CD8-positive, alpha-beta memory T cell (primary cell): ENCODE measurements at places on chromosomes 13 and 19. TPM values are rescaled to one million over a fixed set of nuclear protein-coding genes. Genes with fewer than 3 reads are reported as not detected.

- no peaks in the 10 kb centered on the region for H3K27me3 ChIP-seq
- no peak for DNase-seq
- H3K27ac ChIP-seq: no peak overlapping the region
- H3K36me3 ChIP-seq: no peaks in the 10 kb centered on the region
Observed at GRCh38 chr13:31068119-31068423, 93.6 kb downstream of the HSPH1 start.

DNA sequence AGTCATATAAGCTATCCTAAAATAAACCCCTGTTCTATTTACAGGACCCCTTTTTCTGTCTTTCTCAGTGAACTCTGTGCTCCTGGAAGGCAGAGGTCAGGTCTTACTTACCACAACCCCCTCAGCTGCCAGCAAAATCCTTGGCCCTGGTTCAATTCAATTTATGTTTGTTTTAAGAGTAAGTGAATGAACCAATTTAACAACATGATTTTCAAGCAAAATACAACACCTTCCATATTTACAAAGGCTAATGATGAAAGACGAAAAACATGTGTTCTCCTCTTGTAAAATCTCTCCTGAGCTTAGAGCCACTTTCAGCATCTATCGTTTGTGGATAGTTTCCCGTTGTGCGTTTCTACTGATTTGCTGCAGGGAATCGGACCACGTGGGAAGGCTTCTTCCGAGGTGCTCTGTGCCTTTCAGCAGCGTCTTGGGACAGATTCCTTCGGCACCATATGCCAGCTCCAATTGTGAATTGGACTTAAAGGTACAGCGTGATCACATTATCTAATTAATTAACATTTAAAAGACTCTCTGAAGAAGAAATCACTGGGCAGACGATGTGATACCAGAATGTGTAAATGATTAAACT is 411.7 kb downstream of the IRS2 start:
- no peak overlapping the region for H3K4me3 ChIP-seq
- H3K36me3 ChIP-seq: no peaks in the 10 kb centered on the region
- no peak overlapping the region for H3K27ac ChIP-seq
- DNase-seq: no peak
- no peaks in the 10 kb centered on the region for H3K27me3 ChIP-seq

The COX6B2 gene
- total RNA-seq: not detected

GRCh38 chr13:28754698-28755545 is 36.2 kb upstream of the SLC46A3 start:
- peaks cover 12% of the 10 kb centered on the region for H3K4me1 ChIP-seq
- H3K27ac ChIP-seq: peak overlapping the region; percentile 27
- peak overlapping the region; percentile 11 for H3K4me3 ChIP-seq
- no peaks in the 10 kb centered on the region for H3K36me3 ChIP-seq
- H3K27me3 ChIP-seq: no peaks in the 10 kb centered on the region
- DNase-seq: no peak

The KLHL1 gene
- not detected for total RNA-seq

The ZNF234 gene
- 9.5 TPM for total RNA-seq

DNA sequence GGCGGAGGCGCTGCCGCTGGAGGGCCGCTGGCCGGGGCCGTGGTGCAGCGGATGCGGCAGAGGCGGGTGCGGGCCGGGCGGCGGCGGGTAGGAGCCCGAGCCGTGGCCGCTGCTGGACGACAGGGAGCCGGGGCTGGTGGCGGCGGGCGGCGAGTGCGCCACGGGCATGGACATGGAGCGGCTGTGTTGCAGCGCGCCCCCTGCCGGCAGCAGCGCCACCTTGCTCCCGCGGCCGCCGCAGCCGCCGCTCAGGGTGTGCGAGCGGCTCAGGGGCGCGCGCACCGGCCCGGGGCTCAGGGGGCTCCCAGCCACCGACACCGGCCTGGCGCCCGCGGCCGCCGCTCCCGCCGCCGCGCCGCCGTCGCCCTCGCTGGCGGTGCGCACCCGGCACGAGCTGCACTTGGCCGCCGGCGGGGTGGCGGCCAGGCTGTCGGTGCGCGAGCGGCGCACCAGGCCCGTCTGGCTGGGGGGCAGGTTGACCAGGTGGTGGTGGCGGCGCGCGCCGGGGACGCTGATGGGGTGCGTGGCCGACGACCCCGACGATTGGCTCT is 1.7 kb downstream of the IRS2 start:
- H3K27ac ChIP-seq: no peak overlapping the region
- H3K36me3 ChIP-seq: no peaks in the 10 kb centered on the region
- peak; percentile 70 for DNase-seq
- no peak overlapping the region for H3K4me3 ChIP-seq

GRCh38 chr19:7074705-7075282 is 5.3 kb downstream of the ZNF557 start:
- H3K27me3 ChIP-seq: no peaks in the 10 kb centered on the region
- no peak for DNase-seq
- H3K4me3 ChIP-seq: no peak overlapping the region
- H3K27ac ChIP-seq: no peak overlapping the region

GRCh38 chr19:18869781-18870530 is 26.0 kb downstream of the CERS1 start:
- H3K36me3 ChIP-seq: peaks cover 13% of the 10 kb centered on the region
- no peak for DNase-seq
- no peak overlapping the region for H3K27ac ChIP-seq

DNA sequence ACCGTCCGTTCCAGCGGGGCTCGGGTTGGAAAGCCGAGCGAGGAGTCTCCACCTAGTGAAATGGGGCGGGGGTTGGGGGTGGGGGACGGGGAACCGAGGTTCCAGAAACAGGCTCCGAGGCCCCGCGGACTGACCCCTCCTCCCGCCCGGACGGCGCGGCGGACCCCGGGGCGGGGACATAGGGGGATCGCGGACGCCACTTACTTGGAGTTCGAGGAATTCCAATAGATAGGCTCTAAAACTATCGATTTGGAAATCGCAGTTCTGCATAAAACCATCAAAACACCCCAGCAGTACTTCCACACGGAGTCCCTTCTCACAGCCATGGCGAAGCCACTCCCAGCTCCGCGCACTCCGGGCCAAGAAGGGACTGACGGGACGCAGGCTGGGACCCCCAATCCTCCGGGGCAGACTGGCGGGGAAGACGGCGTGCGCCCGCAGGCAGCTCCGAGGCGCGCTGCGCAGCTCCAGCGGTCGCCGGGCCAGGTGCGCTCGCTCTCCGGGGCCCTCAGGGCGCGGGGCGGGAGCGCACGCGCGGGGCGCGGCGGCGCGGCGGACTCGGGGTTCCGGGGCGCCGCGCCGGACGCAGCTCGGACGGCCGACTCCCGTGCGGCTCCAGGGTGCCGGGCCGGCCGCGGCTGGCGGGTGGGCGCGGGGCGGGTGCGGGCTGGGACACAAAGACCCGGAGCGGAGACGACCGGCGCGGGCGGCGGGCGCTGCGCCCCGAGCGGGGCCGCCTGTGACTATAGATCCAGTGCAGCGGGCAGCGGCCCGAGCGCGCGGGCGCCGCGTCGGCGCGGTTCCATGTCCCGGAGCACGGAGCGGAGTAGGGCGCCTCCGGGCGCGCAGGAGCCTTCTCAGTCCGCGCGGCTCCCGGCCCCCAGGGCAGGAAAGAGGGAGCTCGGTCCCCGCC is 567 bp downstream of the EFNB2 start:
- peaks cover 24% of the 10 kb centered on the region for H3K4me1 ChIP-seq
- no peaks in the 10 kb centered on the region for H3K36me3 ChIP-seq
- peak; percentile 42 for DNase-seq
- peak overlapping the region; percentile 80 for H3K4me3 ChIP-seq
- peaks cover 21% of the 10 kb centered on the region for H3K27me3 ChIP-seq
- no peak overlapping the region for H3K27ac ChIP-seq

GRCh38 chr19:926589-927350 is 935 bp downstream of the ARID3A start:
- H3K4me1 ChIP-seq: peaks cover 11% of the 10 kb centered on the region
- no peaks in the 10 kb centered on the region for H3K27me3 ChIP-seq
- peak overlapping the region; percentile 70 for H3K27ac ChIP-seq
- no peak for DNase-seq

- no peaks in the 10 kb centered on the region for H3K27me3 ChIP-seq
- no peak overlapping the region for H3K27ac ChIP-seq
- no peaks in the 10 kb centered on the region for H3K36me3 ChIP-seq
- no peak for DNase-seq
- H3K4me1 ChIP-seq: no peaks in the 10 kb centered on the region
Observed at GRCh38 chr13:35789335-35790165, 313.1 kb upstream of the MAB21L1 start.

DNA sequence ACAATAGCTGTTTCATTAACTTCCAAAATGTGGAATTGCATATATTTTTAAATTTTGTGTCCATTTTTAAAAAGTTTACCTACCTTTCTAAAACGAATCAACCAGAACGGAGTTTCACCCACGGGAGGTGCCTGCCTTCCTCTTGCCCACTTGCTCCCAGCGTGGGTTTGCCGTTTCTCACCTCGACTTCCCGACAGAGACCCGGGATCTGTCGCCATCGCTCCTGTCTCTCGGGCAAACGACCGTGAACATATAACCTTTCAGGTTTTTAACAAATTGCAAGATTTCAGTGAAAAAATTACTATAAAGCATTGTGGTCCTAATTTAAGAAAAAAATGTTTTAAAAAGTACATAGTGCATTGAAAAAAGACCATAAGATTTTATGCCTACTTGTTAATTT is 4.2 kb downstream of the TMEM255B start:
- H3K4me3 ChIP-seq: no peak overlapping the region
- H3K4me1 ChIP-seq: peaks cover 14% of the 10 kb centered on the region
- H3K27ac ChIP-seq: no peak overlapping the region
- DNase-seq: no peak
- H3K27me3 ChIP-seq: peaks cover 38% of the 10 kb centered on the region
- H3K36me3 ChIP-seq: no peaks in the 10 kb centered on the region

- H3K27ac ChIP-seq: no peak overlapping the region
- no peaks in the 10 kb centered on the region for H3K4me1 ChIP-seq
- H3K27me3 ChIP-seq: no peaks in the 10 kb centered on the region
- no peak for DNase-seq
- H3K4me3 ChIP-seq: no peak overlapping the region
- peaks cover 72% of the 10 kb centered on the region for H3K36me3 ChIP-seq
Observed at GRCh38 chr13:113995051-113995601, 21.2 kb upstream of the C13orf46 start.

GRCh38 chr19:56707821-56708220 is 36.3 kb upstream of the ZNF835 start:
- H3K27ac ChIP-seq: no peak overlapping the region
- no peaks in the 10 kb centered on the region for H3K27me3 ChIP-seq
- H3K4me1 ChIP-seq: no peaks in the 10 kb centered on the region
- no peak overlapping the region for H3K4me3 ChIP-seq
- H3K36me3 ChIP-seq: no peaks in the 10 kb centered on the region
- DNase-seq: no peak

DNA sequence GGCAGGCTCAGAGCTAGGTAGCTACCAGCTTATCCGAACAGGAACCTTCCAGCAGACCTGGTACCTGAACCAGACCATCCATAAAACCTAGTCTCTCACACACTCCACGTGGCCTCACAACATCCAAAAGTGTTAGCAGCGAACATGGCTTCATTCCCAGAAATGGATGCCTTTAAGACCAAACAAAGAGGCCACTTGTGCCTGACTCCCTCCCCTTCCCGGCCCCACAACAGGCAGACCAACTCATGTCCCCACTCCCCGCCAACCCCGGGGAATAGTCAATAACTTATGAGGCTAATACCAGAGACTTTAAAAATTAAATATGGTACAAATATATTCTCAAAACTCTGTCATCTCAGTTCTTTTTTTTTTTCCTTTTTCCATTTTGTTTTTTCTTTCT is 46.2 kb downstream of the ZNF557 start:
- no peaks in the 10 kb centered on the region for H3K27me3 ChIP-seq
- H3K4me1 ChIP-seq: no peaks in the 10 kb centered on the region
- no peak overlapping the region for H3K4me3 ChIP-seq
- no peak for DNase-seq

- peak overlapping the region; percentile 34 for H3K4me3 ChIP-seq
- no peaks in the 10 kb centered on the region for H3K27me3 ChIP-seq
- H3K27ac ChIP-seq: peak overlapping the region; percentile 89
- H3K4me1 ChIP-seq: peaks cover 58% of the 10 kb centered on the region
Observed at GRCh38 chr19:49468199-49468598, 5.8 kb upstream of the FLT3LG start.

DNA sequence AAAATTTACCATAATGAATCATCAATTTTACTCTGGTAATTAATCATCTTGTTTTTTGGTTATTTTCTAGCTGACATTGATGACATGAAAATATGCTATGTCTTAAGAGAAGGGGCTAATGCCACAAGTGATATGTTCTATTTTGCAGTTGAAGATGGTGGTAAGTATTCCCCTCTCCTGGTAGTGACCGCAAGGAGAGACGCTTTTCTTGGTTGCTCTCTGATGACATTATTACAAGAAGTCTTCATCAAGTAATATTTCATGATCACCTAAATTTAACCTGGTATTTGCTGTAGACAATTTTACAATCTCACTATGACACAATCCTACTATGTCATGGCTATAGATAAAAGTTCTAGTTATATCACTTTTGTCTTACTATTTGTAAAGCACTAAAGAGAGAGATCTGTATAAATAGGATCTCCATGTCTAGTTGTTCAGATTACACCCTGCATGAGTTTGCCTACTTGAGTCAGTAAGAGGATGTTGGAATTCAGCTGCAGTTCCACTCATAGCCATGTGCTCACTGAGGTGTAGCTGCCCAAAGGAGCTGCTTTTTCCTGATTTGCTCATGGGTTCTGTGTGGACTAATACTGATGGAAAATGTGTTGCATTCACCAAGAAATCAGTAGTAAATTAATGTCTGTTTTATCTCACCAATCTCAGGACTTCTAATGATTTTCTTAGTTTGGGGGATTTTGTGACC is 10.9 kb downstream of the FREM2 start:
- no peaks in the 10 kb centered on the region for H3K27me3 ChIP-seq
- no peak overlapping the region for H3K4me3 ChIP-seq
- no peak for DNase-seq
- no peaks in the 10 kb centered on the region for H3K4me1 ChIP-seq
- H3K27ac ChIP-seq: no peak overlapping the region
- no peaks in the 10 kb centered on the region for H3K36me3 ChIP-seq

GRCh38 chr13:71865874-71866334 is 1.1 kb downstream of the DACH1 start:
- DNase-seq: no peak
- no peaks in the 10 kb centered on the region for H3K36me3 ChIP-seq
- no peak overlapping the region for H3K27ac ChIP-seq
- no peaks in the 10 kb centered on the region for H3K4me1 ChIP-seq
- H3K4me3 ChIP-seq: no peak overlapping the region

GRCh38 chr13:85549819-85550218 is 249.4 kb downstream of the SLITRK6 start:
- no peaks in the 10 kb centered on the region for H3K4me1 ChIP-seq
- H3K27ac ChIP-seq: no peak overlapping the region
- DNase-seq: no peak
- H3K4me3 ChIP-seq: no peak overlapping the region
- no peaks in the 10 kb centered on the region for H3K36me3 ChIP-seq

GRCh38 chr19:821231-821824 is 427 bp downstream of the PLPPR3 start:
- no peak overlapping the region for H3K4me3 ChIP-seq
- no peaks in the 10 kb centered on the region for H3K4me1 ChIP-seq
- H3K36me3 ChIP-seq: no peaks in the 10 kb centered on the region
- peaks cover 6% of the 10 kb centered on the region for H3K27me3 ChIP-seq

GRCh38 chr19:39130337-39131254 is 5.0 kb downstream of the PAK4 start:
- H3K36me3 ChIP-seq: no peaks in the 10 kb centered on the region
- H3K27ac ChIP-seq: no peak overlapping the region
- H3K27me3 ChIP-seq: no peaks in the 10 kb centered on the region
- DNase-seq: no peak
- H3K4me1 ChIP-seq: no peaks in the 10 kb centered on the region
- no peak overlapping the region for H3K4me3 ChIP-seq
